ENCODE measurements at places on chromosomes 3 and 15. TPM values are rescaled to one million over a fixed set of nuclear protein-coding genes. Genes with fewer than 3 reads are reported as not detected.

Gene TNFAIP8L3
- total RNA-seq = 2.7 TPM

Gene EXOG
- 11.8 TPM for total RNA-seq

Gene GP5
- total RNA-seq = not detected

Gene CASR
- not detected for total RNA-seq

Gene CPN2
- not detected for total RNA-seq

Gene CHRNA7
- 0.81 TPM for total RNA-seq

Gene PLOD2
- 169 TPM for total RNA-seq

Gene EDEM1
- 47.2 TPM for total RNA-seq

Measured in hair follicle dermal papilla cell (primary cell).